Activated CD4-positive, alpha-beta T cell treated with anti-CD3 and anti-CD28 coated beads, Interleukin-10, Interleukin-2, amounts not matched to agents 100 ng/mL and 50 ng/mL, durations not matched to agents 16 hours and 8 hours (primary cell): ENCODE measurements at places on chromosomes 6 and 20.

DNA sequence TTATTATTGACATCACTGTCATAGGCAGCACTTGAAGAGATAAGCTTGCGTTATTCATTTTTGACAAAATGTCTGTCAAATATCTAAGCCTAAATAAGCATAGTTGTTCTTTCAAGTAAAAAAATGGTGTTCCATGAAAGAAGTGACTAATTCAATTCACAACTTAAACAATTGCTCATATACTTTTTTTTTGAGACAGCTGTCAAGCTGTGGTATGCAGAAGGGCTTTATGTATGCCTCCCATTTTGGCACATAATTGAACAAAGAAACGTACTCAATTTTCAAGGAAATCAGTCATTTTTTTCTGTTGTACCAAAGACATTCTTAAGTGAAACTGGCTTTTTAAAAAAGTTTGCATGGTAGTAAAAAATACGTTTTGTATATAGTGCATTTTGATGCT, 8.5 kb downstream of the AFDN start:
- peak; percentile 31 for DNase-seq

GRCh38 chr6:124881898-124882578, 80.2 kb upstream of the RNF217 start:
- no peak for DNase-seq

GRCh38 chr6:10309457-10310329, 105.2 kb downstream of the TFAP2A start:
- no peak for DNase-seq

- DNase-seq = no peak
Observed at GRCh38 chr6:158037021-158037420, 55.4 kb downstream of the SYNJ2 start.

GRCh38 chr6:257774-258173, 34.5 kb upstream of the DUSP22 start:
- no peak for DNase-seq

- no peak for DNase-seq
Observed at GRCh38 chr6:3205913-3206312, 21.5 kb downstream of the TUBB2B start.

DNA sequence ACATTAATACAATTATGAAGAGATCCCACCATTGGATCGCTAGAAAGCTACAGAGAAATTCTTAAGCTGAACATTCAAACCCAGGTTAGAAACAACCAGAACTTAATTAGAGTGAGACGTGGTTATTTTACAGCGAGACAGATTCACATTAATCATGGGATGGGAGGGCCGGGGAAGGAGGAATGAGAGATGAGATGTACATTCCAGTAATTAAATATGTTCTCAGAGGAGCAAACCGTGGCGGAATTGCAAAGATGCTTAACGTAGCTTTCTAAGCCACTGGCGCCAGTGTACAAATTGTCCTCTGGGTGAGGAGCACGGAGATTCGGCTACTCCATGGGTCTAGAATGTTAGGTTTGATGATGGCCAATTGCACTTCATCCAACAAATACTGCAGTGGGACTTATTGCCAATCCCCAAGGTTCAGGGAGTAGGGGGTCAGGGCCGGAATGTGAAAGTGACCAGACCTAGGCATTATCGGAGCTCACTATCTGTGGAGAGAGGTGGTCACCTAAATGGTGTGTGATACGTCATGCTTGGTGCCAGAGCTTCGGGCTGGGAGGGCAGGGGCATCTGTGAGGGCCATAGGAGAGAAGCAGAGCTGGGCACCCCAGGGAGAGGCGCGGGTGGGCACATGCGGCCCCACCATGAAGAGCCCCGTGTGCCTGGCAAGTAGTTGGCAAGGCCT, 114.7 kb downstream of the EDN3 start:
- no peak for DNase-seq

GRCh38 chr20:51162015-51162414, 139.1 kb upstream of the KCNG1 start:
- DNase-seq = no peak
